ENCODE measurements at places on chromosomes 4 and X. TPM values are rescaled to one million over a fixed set of nuclear protein-coding genes. Genes with fewer than 3 reads are reported as not detected.

Gene FSTL5
- total RNA-seq = 0.33 TPM

Gene SLC26A1
- total RNA-seq = 0.21 TPM

- no peak overlapping the region for H3K27ac ChIP-seq
- H3K4me1 ChIP-seq = no peaks in the 10 kb centered on the region
- H3K4me3 ChIP-seq = no peak overlapping the region
- no peaks in the 10 kb centered on the region for H3K36me3 ChIP-seq
- DNase-seq = no peak
These were observed 18.8 kb downstream of the MSANTD1 start for GRCh38 chr4:3267576-3268394.

DNA sequence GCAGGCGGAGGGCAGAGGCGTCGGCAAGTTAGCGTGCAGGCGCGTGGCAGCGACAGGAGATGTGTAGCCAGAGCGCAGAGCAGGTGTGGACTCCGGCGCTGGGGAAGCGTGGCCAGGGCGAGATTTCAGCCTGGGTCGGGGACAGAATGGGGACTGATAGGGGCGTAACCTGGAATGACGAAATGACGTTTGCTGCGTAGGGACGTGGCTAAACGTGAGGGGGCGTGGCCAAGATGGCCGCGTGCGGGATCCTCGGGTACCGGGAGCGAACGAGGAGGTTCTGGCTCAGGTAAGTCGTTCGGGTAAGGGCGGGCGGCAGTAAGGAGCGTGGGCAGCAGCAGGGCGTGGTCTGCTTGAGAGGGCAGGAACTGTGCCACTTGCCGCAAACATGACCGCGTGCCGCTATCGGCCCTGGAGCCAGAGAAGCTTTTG is 10.9 kb upstream of the CLTRN start:
- no peaks in the 10 kb centered on the region for H3K27me3 ChIP-seq
- H3K27ac ChIP-seq = peak overlapping the region; percentile 97
- DNase-seq = peak; percentile 80
- peaks cover 13% of the 10 kb centered on the region for H3K4me1 ChIP-seq
- no peaks in the 10 kb centered on the region for H3K36me3 ChIP-seq

GRCh38 chrX:108309144-108309543 is 129.1 kb downstream of the COL4A6 start:
- H3K27ac ChIP-seq = no peak overlapping the region
- H3K27me3 ChIP-seq = no peaks in the 10 kb centered on the region
- no peaks in the 10 kb centered on the region for H3K36me3 ChIP-seq
- H3K4me3 ChIP-seq = no peak overlapping the region
- no peak for DNase-seq

DNA sequence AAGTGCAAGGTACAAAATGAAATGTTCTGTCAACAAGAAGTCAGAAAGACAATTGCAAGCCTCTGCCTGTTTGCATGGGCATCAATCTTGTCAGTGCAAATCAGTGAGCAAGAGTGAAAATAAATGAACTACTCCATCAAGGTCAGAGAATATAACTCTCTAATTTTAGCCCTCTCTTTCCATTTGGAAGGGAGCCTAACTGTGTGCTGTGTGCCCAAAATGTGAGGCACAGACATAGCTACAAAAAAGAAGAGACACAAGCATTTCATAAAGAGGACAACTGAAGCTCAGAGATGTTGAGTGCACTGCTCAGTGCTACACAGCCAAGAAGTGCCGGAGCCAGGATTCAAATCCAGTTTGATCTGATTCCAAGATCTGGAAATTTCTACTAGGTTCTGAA is 114.3 kb downstream of the SLC2A9 start:
- H3K4me3 ChIP-seq = no peak overlapping the region
- DNase-seq = no peak
- no peak overlapping the region for H3K27ac ChIP-seq
- H3K36me3 ChIP-seq = no peaks in the 10 kb centered on the region
